ENCODE measurements at places on chromosomes 6 and 20.

DNA sequence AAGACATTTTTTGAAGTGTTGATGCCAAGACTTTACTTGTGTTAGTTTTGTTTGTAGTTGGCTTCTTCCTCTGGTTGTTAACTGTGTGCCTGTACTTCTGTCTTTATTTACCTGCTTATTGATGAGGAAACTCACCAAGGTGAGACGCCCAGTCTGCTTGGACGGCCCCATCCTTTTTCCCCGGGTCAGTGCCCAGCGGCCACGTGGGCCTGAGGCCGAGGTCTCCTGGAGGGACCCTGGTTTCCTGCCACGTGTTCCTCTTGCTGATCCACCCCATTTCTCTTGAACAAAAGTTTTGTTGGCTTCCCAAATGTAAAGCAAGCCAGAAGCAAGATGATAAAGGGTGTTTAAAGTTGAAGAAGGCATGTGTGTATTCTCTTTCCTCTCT lies 24.8 kb downstream of the DUSP22 start:
- H3K27ac ChIP-seq: peak overlapping the region; percentile 54
- H3K27me3 ChIP-seq: no peaks in the 10 kb centered on the region
- DNase-seq: peak; percentile 55
- peaks cover 96% of the 10 kb centered on the region for H3K4me1 ChIP-seq
- no peaks in the 10 kb centered on the region for H3K36me3 ChIP-seq

- no peaks in the 10 kb centered on the region for H3K27me3 ChIP-seq
- peaks cover 10% of the 10 kb centered on the region for H3K36me3 ChIP-seq
- H3K4me1 ChIP-seq: no peaks in the 10 kb centered on the region
- no peak for DNase-seq
- H3K4me3 ChIP-seq: no peak overlapping the region
Measured at GRCh38 chr6:89758830-89759229, 60.8 kb downstream of the MDN1 start.

- DNase-seq: no peak
- no peaks in the 10 kb centered on the region for H3K4me1 ChIP-seq
- H3K27ac ChIP-seq: no peak overlapping the region
Measured at GRCh38 chr6:110756817-110757216, 58.5 kb downstream of the CDK19 start.

GRCh38 chr20:18397030-18397429 lies 69.8 kb downstream of the DZANK1 start:
- no peaks in the 10 kb centered on the region for H3K4me1 ChIP-seq
- DNase-seq: no peak
- no peak overlapping the region for H3K4me3 ChIP-seq
- no peak overlapping the region for H3K27ac ChIP-seq
- no peaks in the 10 kb centered on the region for H3K27me3 ChIP-seq
- H3K36me3 ChIP-seq: no peaks in the 10 kb centered on the region

DNA sequence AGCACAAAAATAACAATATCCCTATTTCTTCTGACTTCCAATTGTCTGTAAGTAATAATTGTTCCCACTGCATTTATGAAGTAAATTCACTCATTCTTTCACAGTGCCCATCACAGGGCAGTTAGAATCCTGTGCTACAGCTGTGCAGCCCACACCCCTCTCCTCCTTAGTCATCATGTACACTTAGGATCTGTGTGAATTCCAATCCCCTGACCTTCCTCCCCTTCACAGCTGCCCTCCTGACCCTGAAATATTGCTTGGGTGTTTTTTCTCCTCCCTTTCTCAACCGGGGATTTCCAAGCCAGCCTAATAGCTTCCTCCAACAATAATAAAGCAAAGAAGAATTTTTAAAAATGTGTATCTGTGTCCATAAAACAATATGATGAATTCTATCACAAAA lies 91.5 kb upstream of the BEND6 start:
- no peaks in the 10 kb centered on the region for H3K36me3 ChIP-seq
- no peak overlapping the region for H3K4me3 ChIP-seq
- no peak for DNase-seq
- H3K27me3 ChIP-seq: no peaks in the 10 kb centered on the region

DNA sequence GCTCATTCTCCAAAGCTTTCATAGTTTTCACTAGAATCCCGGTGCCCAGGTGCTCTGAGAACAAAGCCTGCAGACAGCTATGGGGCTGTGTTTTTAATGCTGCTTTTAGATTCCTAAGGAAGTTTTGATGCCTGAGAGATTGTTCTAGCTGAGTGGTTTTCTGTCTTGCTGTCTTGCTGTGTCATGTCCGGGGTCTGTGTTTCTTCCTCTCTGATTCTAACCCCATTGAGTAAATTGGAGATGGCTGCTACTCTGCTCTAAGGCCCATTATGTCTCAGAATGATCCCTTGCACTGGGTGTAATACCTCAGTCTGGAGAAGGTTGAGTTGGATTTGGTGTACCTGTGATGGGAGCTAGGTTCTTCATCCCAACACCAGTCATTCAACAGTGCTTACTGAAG lies 63.4 kb downstream of the ARID1B start:
- H3K27me3 ChIP-seq: no peaks in the 10 kb centered on the region
- H3K36me3 ChIP-seq: peaks cover 10% of the 10 kb centered on the region
- H3K4me3 ChIP-seq: no peak overlapping the region
- H3K4me1 ChIP-seq: peaks cover 41% of the 10 kb centered on the region

DNA sequence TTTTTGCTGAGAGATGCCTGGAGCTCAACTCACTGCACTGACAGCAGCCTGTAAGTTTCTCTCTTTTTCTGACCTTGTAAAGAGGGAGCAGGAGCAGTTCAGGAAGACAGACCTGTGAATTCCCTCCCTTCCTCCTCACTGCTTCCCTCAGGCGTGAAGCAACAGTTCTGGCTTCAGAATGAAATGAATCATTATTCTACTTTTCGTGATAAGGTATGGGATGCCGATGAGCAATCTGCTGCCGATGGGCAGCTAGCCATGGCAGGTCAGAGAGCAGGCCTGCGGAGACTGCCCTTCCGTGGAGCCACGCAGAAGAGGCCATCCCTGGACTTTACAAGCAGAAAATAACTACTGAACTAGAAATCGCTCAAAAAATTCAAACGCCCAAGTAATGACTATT lies 426.5 kb upstream of the RNF217 start:
- H3K27ac ChIP-seq: no peak overlapping the region
- no peaks in the 10 kb centered on the region for H3K36me3 ChIP-seq
- DNase-seq: no peak

DNA sequence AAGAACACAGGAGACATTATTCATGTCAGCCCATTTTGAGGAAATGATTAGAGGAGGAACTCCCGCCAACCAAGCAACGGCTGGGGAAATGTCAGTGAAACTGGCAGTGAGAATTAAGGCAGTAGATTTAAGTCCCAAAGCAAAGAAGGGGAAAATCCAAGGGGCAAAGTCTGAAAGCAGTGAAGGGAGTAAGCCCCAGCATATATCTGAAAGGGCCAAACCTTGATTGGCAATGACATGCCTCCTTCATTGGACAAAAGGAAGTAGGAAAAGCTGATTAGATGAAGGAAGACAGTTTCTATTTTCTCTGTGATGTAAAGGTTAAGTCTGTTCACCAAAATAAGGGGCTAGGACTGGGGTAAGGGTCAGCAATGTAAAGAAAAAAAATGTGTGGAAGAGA lies 190.3 kb downstream of the RNF144B start:
- no peak for DNase-seq
- no peaks in the 10 kb centered on the region for H3K27me3 ChIP-seq
- no peaks in the 10 kb centered on the region for H3K36me3 ChIP-seq
- no peak overlapping the region for H3K27ac ChIP-seq

DNA sequence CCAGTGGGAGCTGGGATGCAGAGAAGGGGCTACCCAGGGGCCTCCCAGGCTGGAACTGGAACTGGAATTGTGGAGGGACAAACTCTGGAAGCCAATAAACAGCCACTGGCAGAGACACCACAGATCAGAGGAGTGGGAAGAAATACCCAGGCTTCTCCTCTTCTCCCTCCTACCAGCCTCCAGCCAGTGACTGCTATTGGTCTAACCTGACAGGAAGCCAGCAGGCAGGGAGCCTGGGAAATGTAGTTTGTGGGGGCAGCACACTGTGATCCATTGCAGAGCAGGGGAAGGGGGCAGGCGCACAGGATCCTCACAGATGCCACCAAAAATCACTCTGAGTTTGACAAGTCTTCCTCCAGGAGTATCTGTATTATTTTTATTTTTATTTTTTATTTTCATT lies 12.1 kb upstream of the MLN start:
- no peaks in the 10 kb centered on the region for H3K36me3 ChIP-seq
- H3K27me3 ChIP-seq: peaks cover 36% of the 10 kb centered on the region
- H3K27ac ChIP-seq: no peak overlapping the region
- no peak overlapping the region for H3K4me3 ChIP-seq

GRCh38 chr6:160931378-160932310 lies 59.9 kb upstream of the MAP3K4 start:
- H3K4me3 ChIP-seq: no peak overlapping the region
- no peak overlapping the region for H3K27ac ChIP-seq
- peaks cover 6% of the 10 kb centered on the region for H3K4me1 ChIP-seq
- peaks cover 19% of the 10 kb centered on the region for H3K27me3 ChIP-seq
- no peak for DNase-seq

- no peaks in the 10 kb centered on the region for H3K36me3 ChIP-seq
- peaks cover 6% of the 10 kb centered on the region for H3K4me1 ChIP-seq
- peaks cover 3% of the 10 kb centered on the region for H3K27me3 ChIP-seq
- H3K4me3 ChIP-seq: no peak overlapping the region
Measured at GRCh38 chr6:89120371-89120770, 2.5 kb upstream of the SRSF12 start.

GRCh38 chr6:6351511-6352025 lies 31.1 kb upstream of the F13A1 start:
- H3K27me3 ChIP-seq: peaks cover 11% of the 10 kb centered on the region
- no peak overlapping the region for H3K4me3 ChIP-seq
- H3K4me1 ChIP-seq: no peaks in the 10 kb centered on the region
- H3K36me3 ChIP-seq: no peaks in the 10 kb centered on the region

GRCh38 chr6:53916804-53917463 lies 122.1 kb downstream of the LRRC1 start:
- no peak for DNase-seq
- H3K4me1 ChIP-seq: no peaks in the 10 kb centered on the region
- H3K4me3 ChIP-seq: no peak overlapping the region
- H3K27ac ChIP-seq: no peak overlapping the region
- peaks cover 1% of the 10 kb centered on the region for H3K36me3 ChIP-seq

- H3K4me1 ChIP-seq: no peaks in the 10 kb centered on the region
- no peak overlapping the region for H3K4me3 ChIP-seq
Measured at GRCh38 chr6:90730151-90730673, 143.3 kb upstream of the MAP3K7 start.

DNA sequence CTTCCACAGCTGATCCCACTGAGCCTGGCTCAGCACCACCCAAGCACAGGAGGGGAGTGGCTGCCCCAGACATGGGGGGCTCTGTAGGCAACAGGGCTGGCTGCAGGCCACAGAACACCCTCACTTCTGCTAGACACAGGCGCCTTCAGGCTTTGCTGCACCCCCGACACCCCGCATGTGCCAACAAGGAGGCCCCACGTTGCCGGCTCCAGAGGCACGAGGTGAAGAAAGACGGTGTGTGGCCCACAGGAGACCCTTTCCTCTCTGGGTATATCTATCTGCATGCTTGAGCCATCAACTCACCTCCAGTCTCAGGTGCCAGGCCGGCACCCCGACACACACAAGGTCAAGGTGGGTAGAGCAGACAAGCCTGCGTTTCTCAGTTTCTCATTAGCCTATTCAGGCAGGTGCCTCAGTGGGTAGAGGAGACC lies 158.3 kb downstream of the DLL1 start:
- H3K27me3 ChIP-seq: no peaks in the 10 kb centered on the region
- no peaks in the 10 kb centered on the region for H3K4me1 ChIP-seq
- no peak overlapping the region for H3K27ac ChIP-seq
- no peak for DNase-seq
- H3K36me3 ChIP-seq: no peaks in the 10 kb centered on the region

- H3K4me1 ChIP-seq: no peaks in the 10 kb centered on the region
- H3K27ac ChIP-seq: no peak overlapping the region
- H3K36me3 ChIP-seq: no peaks in the 10 kb centered on the region
- DNase-seq: no peak
Measured at GRCh38 chr6:146931214-146931613, 273.0 kb upstream of the STXBP5 start.

DNA sequence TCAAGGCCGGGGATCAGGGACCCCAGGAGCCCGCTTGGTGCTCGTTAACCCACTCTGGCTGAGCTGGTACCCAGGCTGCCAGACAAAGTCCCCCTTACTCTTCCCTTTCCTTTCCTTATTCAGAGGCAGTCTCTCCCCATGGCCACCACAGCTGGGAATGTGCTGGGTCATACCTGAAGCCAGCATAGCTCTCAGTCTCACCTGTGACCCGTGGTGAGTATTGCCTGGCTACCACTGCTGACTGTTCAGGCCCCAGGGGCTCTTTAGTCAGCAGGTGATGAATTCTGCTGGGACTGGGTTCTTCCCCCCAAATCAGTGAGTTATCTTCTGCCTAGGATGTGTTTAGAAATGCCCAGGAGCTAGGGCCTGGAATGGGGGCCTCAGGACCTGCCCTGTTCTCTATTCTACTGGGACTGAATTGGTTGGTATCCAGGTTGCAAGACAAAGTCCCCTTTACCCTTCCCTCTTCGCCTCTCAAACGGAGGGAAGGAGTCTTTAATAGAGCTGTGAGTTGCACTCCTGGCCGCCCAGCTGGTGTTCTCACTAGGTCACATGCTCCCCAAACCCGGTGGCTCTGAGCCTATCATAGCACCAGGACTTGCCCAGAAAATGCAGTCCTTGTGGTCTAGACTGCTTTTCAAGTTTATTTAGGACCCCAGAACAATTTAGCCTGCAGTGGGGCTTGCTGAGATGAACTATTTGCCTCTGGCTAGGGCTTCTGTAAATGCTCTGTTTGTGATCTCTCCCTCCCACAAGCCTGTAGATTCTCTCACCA lies 64.6 kb downstream of the MYO6 start:
- no peak for DNase-seq
- H3K27ac ChIP-seq: no peak overlapping the region
- no peaks in the 10 kb centered on the region for H3K27me3 ChIP-seq
- H3K4me3 ChIP-seq: no peak overlapping the region

- H3K27ac ChIP-seq: no peak overlapping the region
- no peaks in the 10 kb centered on the region for H3K27me3 ChIP-seq
- no peaks in the 10 kb centered on the region for H3K4me1 ChIP-seq
- no peaks in the 10 kb centered on the region for H3K36me3 ChIP-seq
- H3K4me3 ChIP-seq: no peak overlapping the region
Measured at GRCh38 chr20:39944861-39945260, 744.2 kb downstream of the MAFB start.

- H3K27ac ChIP-seq: no peak overlapping the region
- no peak for DNase-seq
- no peaks in the 10 kb centered on the region for H3K27me3 ChIP-seq
- no peaks in the 10 kb centered on the region for H3K36me3 ChIP-seq
- H3K4me3 ChIP-seq: no peak overlapping the region
- no peaks in the 10 kb centered on the region for H3K4me1 ChIP-seq
Measured at GRCh38 chr6:84639396-84639795, 125.0 kb downstream of the TBX18 start.

- H3K4me1 ChIP-seq: no peaks in the 10 kb centered on the region
- H3K27ac ChIP-seq: no peak overlapping the region
- no peaks in the 10 kb centered on the region for H3K27me3 ChIP-seq
- H3K36me3 ChIP-seq: no peaks in the 10 kb centered on the region
- no peak overlapping the region for H3K4me3 ChIP-seq
Measured at GRCh38 chr6:44800171-44800783, 412.8 kb downstream of the CDC5L start.
